Right renal pelvis (tissue), 4 donors: ENCODE measurements at places on chromosomes 12 and 14. TPM values are rescaled to one million over a fixed set of nuclear protein-coding genes. Genes with fewer than 3 reads are reported as not detected.

DNA sequence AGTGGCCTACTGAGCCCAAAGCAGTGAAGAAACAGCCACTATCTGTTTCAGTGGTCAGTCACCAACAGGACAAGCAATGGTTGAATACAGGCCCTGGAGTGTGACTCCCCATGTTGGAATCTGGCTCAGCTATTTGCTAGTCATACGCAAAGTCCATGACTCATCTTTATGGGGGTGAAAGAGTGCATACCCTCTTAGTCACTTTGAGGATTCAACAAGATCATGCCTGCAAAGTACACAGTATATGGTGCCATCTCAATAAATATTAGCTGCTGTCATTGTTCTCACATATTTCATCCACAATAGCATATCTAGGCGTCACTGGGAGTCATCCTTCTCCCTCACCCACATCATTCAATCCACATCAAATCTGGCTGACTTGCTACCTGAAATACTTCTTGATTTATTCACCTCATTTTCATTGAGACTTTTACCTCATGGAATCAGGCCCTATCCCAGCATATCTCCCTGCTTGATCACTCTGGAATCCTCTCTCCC lies 26.4 kb upstream of the STAB2 start:
- no peak for DNase-seq

DNA sequence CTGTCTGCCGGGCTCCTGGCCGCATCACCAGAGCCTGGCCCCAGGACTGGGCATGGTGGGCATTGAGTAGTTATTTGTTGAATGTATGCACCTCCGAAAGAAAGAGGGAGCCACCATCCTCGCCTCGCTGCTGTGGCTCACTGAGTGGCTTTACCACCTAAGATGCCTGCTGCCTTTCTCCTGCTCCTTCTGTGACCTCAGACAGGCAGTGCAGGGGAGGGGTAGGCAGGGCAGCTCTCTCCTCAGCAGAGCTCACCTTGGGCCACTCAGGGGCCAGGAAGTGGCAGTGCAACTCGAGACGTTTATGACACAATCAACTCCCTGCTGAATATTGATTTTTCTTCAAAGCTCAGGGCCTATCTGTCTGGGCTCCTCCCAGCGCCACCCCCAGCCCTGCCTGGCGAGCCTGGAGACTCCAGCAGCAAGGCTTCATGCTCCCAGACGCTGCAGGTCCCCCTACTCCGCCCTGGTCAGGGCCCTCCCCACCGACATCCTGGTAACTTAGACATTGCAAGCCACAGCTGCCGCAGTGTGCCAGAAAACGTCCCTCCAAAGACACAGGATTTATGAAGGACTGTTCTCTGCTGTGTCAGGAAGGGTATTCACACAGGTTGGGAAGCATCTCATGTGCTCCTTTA lies 84.3 kb upstream of the DIO3 start:
- no peak for DNase-seq

GRCh38 chr14:67071506-67071905 lies 117.7 kb upstream of the GARIN2 start:
- no peak for DNase-seq

EXOC3L4 gene
- 3.8 TPM for polyA plus RNA-seq

GPR137C gene
- polyA plus RNA-seq: 8.0 TPM

GRCh38 chr12:116703214-116703795 lies 34.6 kb downstream of the SPRING1 start:
- no peak for DNase-seq

STYK1 gene
- polyA plus RNA-seq: 1.2 TPM

- no peak for DNase-seq
Measured at GRCh38 chr12:4849795-4850345, 59.8 kb upstream of the KCNA1 start.

P2RX2 gene
- polyA plus RNA-seq: 0.77 TPM

CLBA1 gene
- 22.6 TPM for polyA plus RNA-seq

EID3 gene
- polyA plus RNA-seq: 4.3 TPM

GRCh38 chr12:6065863-6066199 lies 58.6 kb downstream of the VWF start:
- DNase-seq: no peak

IFNG-AS1 gene
- 0.09 TPM for polyA plus RNA-seq
